NCI-H526 (cell line): ENCODE measurements at places on chromosomes 5 and 9.
A peak's percentile ranks its signal among the peaks of the same experiment; 100 is the strongest.

GRCh38 chr5:160614136-160614535, 192.5 kb downstream of the PTTG1 start:
- DNase-seq, result no peak

DNA sequence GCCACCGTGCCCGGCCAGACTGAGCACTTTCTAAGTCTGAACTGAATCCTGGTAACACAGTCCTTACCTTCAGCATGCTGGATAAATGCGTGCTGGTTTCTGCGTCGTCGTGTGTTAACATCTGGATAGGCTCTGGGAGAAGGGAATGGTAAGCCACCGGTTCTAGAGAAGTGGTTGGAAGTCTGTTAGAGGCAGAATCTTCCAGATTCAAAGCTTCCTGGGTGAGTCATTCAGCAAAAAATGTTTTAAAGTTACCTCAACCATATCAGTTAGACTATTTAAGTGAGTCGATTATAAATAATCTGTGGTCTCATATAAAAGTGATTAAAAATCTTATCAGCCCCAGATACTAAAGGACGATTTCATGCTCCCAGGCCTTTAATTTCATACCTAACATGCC, 256.5 kb upstream of the NFIL3 start:
- DNase-seq, result no peak

- no peak for DNase-seq
Observed at GRCh38 chr5:97550164-97550563, 367.1 kb upstream of the RIOK2 start.

DNA sequence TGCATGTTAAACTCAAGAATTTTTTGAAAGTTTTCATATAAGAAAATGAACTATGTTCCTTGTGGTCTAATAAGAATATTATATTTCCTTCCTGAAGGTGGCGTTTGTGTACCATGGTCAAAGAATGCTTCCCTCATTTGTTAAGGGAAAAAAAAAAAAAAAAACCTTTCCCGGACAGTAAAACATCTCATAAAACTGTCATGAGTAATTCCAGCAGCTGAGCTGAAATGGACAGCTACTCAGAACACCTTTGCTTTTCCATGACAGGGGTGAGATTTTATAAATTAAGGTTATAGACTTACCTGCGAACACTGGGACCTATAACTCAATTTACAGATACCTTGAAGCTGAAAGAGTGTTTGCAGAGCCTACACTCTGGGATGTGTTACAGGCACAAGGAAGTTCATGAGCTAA, 113.2 kb upstream of the RANBP3L start:
- peak; percentile 56 for DNase-seq

- DNase-seq, result no peak
Observed at GRCh38 chr5:9108162-9108561, 437.7 kb downstream of the SEMA5A start.

DNA sequence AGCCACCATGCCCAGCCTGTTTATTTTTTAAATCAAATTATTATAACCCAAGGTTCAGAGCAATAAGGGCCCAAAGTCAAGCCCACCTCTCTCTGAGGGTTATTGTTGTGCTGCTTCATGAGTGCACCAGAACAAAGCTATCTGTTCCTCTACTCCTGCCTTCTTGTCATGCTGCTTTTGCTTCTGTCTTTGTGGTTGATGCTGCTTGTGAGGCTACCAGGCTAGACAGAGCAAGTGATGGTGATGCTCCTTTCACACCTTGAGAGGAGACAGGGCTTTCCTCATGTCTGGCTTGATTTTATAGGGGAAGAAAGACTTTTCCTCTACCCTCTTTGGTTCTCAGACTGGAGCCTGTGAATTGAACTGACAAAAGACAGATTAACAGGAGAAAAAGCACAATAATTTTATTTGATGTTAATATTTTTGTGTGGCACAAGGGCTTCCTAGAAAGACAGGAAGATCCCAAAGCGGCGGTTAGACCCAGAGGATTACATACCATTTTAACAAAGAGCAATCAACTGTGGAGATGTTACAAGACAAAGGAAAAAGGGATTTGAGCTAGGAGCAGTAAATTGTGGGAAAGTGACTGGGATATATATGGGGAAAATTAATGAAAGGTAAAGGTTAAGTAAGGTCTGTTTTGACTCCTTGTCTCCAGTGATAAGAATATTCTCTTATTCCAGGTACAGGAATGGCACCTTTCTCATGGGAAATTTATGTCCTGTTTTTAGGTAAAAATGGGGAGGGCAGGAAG, 4.4 kb upstream of the CD180 start:
- DNase-seq, result no peak

DNA sequence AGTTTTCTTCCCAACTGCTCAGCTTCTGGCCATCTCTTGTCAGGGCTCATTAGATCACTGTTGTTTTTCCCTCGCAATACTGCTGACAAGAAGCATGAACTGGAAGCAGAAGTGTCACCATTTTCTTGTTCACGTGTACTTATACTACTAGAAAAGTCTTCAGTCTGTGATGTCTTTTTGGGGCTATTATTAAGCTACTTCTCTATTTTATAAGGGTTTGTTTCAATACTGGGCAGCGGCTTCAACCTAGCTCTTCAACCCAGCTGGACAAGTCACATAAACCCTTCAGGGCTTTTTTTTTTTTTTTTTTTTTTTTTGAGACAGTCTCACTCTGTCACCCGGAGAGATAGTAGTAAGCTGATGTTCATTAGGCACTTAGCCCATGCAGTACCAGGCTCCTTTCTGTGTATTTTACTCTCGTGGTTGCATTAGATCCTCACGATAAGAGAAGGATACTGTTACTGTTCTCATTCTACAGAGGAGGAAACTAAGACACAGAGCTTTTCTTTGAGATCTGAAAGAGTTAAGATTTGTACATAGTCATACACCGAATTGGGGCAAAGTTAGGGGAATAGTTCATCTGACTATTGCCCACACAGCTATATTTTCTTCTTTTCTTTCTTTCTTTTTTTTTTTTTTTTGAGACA, 20.5 kb downstream of the RAPGEF1 start:
- DNase-seq, result no peak

- no peak for DNase-seq
Observed at GRCh38 chr9:110283751-110284150, 27.4 kb upstream of the TXN start.

GRCh38 chr9:72355153-72355552, 9.9 kb downstream of the ZFAND5 start:
- DNase-seq, result no peak

DNA sequence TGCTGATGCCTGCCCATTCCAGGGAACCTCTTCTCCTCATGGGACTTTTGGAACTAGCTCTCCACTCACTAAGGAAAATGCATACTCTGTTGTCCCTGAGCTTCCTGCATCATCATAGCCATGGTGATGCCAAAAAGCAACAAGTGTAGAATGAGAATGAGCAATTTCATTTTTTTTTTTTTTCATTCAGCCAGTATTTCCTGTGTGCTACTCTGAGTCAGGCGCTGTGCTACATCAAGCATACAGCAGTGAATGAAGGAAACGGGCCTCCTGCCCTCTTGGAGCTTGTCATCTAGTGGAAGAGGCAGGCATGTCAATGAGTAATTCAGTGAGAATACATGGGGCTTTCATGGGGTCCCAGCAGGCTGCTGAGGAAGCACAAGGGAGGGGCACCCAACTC, 483.1 kb downstream of the BNC2 start:
- no peak for DNase-seq

DNA sequence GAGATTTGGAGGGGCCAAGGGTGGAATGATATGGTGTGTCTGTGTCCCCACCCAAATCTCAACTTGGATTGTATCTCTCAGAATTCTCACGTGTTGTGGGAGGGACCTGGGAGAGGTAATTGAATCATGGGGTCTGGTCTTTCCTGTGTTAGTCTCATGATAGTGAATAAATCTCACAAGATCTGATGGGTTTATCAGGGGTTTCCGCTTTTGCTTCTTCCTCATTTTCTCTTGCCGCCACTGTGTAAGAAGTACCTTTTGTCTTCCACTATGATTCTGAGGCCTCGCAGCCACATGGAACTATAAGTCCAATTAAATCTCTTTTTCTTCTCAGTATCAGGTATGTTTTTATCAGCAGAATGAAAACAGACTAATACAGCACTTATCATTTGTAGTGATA, 29.5 kb upstream of the SPIN1 start:
- no peak for DNase-seq

DNA sequence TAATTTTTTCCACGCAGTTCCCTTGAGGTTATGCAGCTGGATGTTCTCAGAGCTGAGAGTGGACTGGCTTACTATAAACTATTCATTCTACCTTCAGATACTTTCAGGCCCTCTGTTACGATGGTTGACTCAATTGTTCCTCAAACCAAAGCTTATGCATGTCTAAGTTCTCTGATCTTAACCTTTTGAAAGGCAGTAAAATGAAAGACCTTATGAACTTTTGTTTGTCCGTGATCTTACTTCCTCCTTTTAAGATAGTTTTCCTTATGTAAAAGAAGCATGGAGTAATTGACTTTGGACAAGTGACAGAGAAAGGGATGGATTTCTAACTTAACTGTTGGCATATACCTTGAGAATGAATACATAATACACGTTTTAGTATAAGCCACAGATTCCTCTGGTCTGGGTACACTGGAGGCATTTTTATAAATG, 575.7 kb downstream of the PDE4D start:
- no peak for DNase-seq

DNA sequence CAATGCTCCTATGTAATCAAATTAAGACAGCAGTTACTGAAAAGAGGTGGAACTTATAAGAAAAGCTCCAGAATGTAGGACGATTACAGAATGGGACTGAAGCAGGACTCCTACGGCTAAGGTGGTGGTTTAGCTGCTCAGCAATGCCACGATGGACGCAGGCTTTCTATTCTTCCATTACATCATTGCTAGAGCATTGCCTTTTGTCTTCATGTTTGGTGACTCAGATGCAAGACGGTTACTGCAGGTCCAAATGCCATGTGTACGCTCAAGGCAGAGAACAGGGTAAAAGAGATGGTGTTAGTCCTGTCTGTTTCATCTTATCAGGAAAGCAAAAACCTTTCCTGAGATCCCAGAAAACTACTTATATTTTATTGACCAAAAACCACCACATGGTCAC, 255.1 kb downstream of the ZSWIM6 start:
- DNase-seq, result no peak

- no peak for DNase-seq
Observed at GRCh38 chr5:170641589-170642031, 137.8 kb downstream of the KCNIP1 start.

GRCh38 chr5:171323007-171323406, 14.0 kb downstream of the TLX3 start:
- DNase-seq, result no peak

DNA sequence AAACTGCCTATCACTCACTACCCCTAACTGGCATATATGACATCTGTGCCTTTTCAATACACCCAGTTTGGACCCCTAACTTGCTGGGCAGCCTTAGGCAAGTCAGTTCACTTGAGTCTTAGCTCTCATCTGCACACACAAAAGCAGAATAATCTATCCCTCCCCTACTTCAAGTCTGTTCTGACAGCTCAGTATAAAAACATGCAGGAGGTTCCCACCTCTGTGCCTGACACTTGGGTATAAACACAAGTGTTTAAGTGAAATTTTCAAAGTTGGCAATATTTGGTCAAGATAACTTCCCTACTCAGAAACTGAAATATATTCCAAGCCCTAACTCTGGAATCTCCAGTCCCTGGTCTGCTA, 12.6 kb downstream of the HNRNPH1 start:
- DNase-seq, result no peak

DNA sequence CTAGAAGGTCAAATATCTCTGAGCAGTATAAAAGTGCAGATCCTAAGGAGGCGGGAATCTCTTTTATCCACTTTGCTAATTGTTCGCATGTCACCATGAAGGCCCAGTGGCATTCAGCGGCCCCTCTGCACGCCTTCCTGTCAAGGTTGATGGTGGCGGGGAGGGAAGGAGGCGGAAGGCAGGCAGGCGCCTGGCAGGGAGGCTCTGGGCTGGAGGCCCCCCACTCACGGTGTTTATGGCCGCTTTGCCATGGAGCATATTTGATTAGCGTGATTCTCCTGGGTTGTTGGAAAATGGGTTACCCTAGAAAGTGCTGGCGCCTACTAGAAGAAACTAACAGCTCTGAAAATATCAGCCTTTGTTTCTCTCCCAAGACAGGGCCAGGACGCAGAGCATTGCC, 209.6 kb downstream of the FSTL4 start:
- no peak for DNase-seq

DNA sequence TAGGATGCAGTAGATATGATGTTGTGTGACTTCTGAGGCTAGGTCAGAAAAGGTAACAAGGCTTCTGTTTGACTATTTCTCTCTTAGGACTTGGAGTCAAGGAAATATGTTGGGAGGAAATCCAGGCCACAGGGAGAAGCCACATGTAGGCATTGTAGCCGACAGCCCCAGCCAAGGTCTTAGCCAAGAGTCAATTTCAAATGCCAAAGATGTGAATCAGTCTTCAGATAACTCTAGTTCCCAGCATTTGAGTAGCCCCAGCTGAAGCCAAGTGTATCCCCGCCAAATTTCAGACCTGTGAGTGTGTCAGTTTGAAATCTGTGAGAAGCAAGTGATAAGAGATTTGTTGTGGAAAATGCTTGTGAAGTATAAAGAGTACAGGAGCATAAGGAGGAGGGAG, 38.1 kb upstream of the ISL1 start:
- no peak for DNase-seq

- no peak for DNase-seq
Observed at GRCh38 chr5:27008604-27009539, 29.5 kb downstream of the CDH9 start.

DNA sequence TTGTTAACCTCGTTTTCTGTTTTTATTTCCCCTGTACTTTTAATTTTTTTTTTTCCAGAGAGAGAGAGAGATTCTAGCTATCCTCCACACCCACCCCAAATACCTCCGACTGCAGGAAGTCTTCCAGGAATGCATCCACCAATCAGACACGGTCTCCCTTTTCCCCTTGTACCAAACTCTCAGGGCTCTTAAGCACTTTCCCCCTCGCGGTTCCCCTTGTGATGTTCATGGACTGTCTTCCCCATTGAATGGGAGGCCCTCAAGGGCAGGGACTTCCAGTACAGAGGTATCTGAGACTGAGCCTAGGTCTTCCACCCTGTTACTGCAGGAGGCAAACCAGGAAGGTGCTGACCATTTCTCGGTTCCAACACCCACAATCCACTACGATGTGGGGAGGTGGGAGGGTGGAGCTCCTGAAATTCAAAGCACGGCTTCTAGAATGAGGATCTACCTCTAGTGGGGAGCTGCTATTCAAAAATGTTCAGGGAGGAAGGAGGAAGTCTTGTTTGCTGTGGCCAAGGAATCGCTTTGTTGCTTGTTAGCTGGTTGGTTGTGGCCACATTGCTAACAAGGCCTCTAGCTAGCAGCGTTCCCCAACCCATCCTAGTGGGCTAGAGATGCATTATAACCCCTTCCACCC, 37.5 kb upstream of the PTGS1 start:
- DNase-seq, result no peak

GRCh38 chr9:36398745-36399144, 1.3 kb downstream of the RNF38 start:
- no peak for DNase-seq

DNA sequence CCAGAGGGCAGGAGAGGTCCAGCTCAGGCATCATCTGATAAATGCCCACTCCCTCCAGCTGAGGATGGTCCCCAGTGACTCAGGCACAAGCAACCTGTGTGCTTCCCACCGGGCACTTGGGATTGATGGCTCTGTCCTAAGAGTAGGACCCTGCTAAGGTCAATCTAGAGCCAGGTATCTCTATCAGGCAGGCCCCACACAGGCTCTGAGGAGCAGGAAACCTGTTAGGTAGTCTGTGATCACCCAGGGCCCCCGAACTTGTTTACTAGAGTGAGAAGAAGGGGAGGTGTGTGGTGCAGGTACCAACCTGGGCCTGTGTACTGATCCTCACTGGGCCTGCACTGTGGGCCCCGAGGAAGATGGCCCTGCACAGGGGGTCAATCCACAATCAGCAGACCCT, 119.6 kb upstream of the FSTL4 start:
- DNase-seq, result no peak

GRCh38 chr5:8289779-8290178, 420.8 kb downstream of the MTRR start:
- DNase-seq, result no peak
